H54 (cell line): ENCODE measurements at places on chromosomes 16 and 17.

- DNase-seq = no peak
Observed at GRCh38 chr16:76955629-76956028, 235.4 kb upstream of the MON1B start.

GRCh38 chr16:86249631-86250030, 260.7 kb upstream of the FOXF1 start:
- DNase-seq = no peak

GRCh38 chr16:58028541-58029070, 3.1 kb downstream of the MMP15 start:
- DNase-seq = no peak

- no peak for DNase-seq
Observed at GRCh38 chr17:4184811-4185210, 41.8 kb downstream of the CYB5D2 start.

DNA sequence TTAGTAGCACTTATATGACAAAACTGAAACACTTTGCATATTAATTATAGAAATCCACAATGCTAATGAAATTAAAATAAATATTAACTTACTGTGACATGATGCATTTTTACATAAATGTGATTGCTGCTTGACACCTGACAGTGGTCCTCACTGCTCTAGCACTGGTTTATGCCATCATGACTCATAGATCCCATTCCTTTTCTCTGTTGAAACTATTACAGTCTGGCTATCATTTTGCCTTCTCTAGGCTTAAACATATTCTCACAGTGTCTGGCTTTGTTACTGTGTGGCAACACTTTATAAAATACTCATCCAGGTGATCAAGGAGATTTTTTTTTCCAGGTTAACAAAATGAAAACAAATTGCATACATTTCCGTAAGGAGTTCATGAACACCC, 108.0 kb downstream of the MRTFB start:
- DNase-seq = no peak

- no peak for DNase-seq
Observed at GRCh38 chr17:50100921-50101345, 5.8 kb downstream of the PDK2 start.

GRCh38 chr16:87681981-87682570, 79.8 kb downstream of the JPH3 start:
- DNase-seq = peak; percentile 72

DNA sequence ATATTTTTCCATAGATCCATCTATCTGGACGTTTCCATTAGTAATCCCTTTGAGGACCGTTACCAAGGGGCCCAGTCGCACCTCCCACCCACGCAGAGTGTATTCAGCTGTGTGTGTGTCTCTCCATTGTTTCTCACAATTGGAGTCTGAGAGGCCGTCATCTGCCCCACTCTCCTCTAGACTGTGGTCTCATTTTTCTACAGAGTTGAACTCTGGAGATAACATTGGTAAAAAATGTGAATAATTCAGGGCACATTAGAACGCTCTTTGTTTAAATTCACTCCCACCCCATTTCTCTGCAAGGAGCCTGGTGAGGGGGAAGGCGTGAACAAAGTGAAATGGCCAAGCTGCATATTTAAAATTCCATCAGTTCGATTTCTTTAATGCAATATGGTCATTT, 333.1 kb upstream of the MAF start:
- DNase-seq = no peak

DNA sequence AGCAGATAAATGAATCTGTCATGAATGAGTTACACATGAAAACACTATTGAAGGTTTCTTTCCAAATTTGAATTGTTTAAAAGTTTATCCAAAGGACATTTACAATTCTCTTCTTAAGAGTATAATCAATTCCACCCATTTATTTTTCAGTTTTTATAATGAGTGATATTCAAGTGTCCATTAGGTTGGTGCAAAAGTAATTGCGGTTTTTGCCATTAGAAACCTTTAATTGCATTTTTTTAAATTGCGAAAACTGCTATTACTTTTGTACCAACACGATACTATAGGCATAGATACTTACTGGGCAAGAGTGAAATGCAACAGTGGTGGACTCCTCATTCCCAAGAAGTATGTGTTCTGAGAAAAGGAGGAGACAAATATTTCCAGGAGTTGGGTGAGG, 422.7 kb upstream of the MON1B start:
- no peak for DNase-seq

DNA sequence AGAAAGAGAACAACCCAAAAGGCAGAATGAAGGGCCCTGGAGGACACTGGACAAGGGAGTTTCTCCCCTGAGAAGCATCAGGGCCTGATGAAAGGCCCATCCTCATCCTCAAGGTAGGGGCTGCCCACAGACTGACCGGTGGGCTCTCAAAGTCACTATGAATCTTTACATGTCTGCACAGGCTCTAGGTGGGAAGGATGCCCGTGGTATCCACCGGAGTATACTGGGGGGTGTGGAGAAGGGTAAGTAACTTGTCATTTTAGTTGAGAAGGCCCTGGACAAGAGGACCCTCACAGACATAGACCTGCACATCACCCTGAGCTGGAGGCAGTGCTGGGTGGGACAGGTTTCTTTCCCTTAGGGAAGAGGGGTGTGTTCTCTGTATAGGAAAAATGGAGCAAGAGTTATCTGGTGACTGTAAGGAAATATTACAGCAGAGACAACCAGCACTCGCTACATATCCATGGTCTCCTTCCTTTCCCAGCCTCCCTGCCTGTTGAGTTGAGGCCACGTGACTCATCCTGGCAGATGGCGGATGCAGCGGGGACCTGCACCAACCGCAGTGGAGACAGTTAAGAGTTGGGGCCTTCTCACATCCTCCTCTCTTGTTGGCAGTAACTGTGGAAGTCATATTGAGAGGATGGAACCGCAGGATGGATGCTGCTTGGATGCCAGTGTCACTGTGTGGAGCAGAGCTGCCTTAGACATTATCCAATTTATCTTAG, 45.6 kb upstream of the KCNJ12 start:
- DNase-seq = no peak

GRCh38 chr16:83835586-83836566, 28.1 kb downstream of the HSBP1 start:
- DNase-seq = peak; percentile 33

GRCh38 chr17:32161506-32162365, 19.4 kb downstream of the RHOT1 start:
- DNase-seq = peak; percentile 58

GRCh38 chr17:6903326-6903900, 71.9 kb upstream of the TEKT1 start:
- no peak for DNase-seq

- no peak for DNase-seq
Observed at GRCh38 chr16:68768175-68768574, 31.1 kb downstream of the CDH1 start.

- no peak for DNase-seq
Observed at GRCh38 chr17:7080456-7081041, 498 bp upstream of the CLEC10A start.

- DNase-seq = no peak
Observed at GRCh38 chr17:36632916-36633771, 31.8 kb downstream of the MRM1 start.

DNA sequence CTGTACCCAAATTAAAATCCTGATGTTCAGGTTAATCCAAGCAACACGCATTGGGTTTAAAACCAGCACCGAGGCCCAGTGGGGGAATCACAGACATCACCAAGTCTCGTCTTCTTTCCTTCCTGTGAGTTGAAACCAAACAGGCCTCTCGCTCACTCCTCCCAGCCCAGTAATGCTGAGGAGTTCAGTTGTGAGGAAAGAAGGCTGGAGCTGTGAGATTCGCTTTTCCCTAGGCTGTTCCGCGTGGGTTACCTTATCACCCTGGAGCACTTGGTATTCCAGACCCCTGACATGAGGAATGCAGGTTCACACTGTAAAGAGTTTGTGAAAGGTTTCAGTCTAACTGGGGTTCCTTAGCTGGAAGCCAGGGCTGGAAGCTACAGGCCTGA, 20.8 kb downstream of the CIBAR2 start:
- DNase-seq = no peak

DNA sequence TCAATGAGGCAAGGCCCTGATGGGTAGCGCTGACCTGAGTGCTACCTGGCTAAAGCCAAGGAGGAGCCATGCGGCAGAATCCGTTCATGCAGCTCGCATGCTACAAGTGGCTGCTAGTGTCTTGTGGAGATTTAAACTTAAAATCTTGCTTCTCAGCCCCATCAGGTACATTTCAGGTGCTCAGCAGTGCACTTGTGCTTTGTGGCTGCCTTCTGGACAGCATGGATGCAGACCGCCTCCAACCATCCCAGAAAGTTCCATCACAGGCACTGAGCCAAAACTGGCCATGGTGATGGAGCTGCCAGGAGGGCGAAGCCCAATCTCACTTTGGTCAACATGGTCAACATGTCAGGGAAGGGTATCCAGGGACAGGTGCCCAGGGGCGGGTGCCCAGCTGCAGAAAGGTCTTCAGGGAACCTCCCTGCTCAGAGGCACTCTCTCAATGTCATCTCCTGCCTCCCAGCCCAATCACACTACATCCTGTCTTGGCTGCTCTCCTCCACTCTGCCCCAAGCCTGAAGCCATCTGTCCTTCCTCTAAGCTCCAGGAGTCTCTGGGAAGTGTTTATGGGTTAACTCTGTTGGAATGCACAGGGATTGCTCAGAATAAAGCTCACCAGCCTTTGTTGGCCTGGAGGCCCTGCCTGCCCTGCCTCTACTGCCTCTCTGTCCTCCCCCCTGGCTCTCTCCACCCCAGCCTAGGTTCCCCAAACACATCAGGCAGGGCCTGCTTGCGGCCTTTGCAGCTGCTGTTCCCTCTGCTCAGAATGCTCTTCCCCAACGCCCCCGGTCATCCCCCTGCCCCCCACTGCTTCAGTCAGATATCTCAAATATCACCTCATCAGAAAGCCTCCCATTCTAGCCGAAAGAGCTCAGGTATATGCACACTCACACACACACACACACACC, 18.3 kb upstream of the TNFRSF13B start:
- DNase-seq = no peak

DNA sequence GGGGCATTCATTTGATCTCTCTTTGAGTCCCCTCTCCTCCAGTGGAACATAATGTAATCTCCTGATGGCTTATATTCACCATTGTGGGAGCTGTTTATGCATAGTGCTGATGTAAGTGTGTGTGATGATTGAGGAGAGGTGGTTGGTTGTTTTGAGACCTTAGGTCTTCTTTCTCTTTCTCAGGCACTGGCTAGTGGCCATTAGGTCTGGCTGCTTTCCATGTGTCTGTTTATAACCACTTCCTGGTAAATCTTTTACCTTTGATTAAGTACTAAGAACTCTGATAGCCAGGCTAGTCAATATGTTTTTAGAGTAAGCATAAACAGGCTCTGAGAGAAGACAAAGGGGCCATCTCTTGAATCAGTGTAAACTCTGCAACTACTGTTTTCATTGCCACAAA, 27.9 kb downstream of the VAT1L start:
- DNase-seq = no peak

GRCh38 chr16:65600046-65600445, 478.2 kb upstream of the CDH11 start:
- no peak for DNase-seq

GRCh38 chr16:3868967-3869366, 11.5 kb downstream of the CREBBP start:
- DNase-seq = no peak

GRCh38 chr16:85999778-86000177, 100.8 kb downstream of the IRF8 start:
- DNase-seq = no peak

DNA sequence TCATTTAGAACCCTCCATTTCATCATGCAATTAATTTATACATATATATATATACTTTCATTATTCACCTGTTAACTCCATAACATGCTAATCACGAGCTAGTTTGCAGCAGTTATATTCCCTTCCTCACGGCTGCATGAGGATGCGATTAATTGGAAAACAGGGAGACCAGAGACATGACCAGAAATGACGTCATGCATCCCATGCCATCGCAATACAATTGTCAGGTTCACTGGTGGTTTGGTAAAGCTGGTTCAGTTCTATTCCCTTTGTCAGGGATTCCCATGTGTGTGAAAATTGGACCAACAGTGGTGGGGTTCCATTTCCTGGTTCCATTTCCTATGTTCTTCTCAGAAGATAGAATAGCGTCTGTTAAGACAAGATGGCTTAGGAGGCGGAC, 440.4 kb upstream of the ERCC4 start:
- DNase-seq = no peak

DNA sequence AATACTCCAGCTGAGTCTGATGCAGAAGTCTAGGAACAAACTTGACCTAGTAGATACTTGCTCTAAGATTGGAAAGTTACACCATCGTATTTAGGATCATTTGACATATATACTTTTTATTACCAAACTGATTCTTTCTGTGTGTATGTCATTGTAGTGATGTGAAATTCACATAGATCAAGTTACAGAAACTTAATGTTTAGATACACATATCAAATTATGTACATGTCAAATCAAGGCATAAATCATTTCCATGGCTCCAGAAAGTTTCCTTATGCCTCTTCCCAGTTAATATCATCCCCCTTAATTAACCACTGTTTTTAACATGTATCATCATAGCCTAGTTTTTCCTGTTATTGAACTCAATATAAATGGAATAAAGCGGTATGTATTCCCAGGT, 292.0 kb upstream of the CDH11 start:
- DNase-seq = no peak

DNA sequence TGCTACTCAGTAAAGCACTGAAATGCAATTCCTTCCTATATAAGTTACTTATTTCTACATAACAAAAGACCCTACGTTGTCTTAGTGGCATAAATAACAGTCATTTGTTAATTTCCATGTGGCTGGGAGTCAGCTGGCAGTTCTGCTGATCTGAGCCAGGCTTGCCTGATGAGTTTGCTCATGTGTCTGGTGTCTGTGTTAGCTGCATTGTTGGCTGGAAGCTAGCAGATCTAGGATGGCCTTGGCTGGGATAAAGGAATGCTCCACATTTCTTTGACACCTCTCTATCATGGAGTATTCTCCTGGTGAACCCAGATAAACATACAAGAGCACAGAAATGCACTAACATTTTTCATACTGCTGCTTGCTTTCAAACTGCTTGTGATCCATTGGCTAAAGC, 264.4 kb upstream of the MON1B start:
- DNase-seq = no peak

DNA sequence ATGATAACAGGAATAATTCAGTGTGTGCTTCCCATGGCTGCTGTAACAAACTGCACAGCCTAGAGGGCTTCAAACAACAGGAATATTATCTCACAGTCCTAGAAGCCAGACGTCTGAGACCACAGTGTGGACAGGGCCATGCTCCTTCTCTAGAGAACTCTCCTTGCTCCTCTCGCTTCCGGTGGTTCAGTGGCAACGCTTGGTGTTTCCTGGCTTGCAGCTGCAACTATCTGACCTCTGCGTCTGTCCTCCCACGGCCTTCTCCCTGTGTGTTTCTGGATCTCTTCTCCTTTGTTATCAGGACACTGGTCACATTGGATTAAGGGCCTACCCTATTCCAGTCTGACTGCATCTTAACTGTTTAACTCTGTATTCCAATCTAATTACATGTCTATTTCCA, 414.3 kb downstream of the MAF start:
- DNase-seq = no peak

GRCh38 chr17:38452719-38453118, 24.5 kb downstream of the ARHGAP23 start:
- DNase-seq = no peak
